Activated naive CD4-positive, alpha-beta T cell (primary cell): ENCODE measurements at places on chromosomes 2 and 18.

DNA sequence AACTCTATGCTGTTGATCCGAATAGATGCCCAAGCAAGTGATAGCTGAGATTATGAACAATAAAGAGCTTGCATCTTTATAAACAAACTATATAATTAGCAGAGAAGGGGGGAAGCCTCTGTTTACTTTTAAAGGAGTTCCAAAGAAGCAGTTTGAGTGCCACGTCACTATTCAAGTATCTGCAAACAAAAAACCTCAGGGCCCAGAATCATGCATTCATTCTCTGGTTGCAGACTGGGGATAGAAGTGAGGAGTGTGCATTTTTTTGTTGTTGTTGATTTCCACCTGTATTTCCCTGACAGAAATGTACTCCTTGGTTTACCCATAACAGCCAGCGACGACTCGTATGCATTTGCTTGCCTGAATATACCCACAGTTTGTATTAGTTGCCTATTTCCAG is 264.3 kb downstream of the PTGR3 start:
- DNase-seq = no peak

- DNase-seq = no peak
Observed at GRCh38 chr2:104250635-104251034, 603.3 kb upstream of the POU3F3 start.

- DNase-seq = no peak
Observed at GRCh38 chr2:215189393-215189792, 51.0 kb upstream of the ABCA12 start.

DNA sequence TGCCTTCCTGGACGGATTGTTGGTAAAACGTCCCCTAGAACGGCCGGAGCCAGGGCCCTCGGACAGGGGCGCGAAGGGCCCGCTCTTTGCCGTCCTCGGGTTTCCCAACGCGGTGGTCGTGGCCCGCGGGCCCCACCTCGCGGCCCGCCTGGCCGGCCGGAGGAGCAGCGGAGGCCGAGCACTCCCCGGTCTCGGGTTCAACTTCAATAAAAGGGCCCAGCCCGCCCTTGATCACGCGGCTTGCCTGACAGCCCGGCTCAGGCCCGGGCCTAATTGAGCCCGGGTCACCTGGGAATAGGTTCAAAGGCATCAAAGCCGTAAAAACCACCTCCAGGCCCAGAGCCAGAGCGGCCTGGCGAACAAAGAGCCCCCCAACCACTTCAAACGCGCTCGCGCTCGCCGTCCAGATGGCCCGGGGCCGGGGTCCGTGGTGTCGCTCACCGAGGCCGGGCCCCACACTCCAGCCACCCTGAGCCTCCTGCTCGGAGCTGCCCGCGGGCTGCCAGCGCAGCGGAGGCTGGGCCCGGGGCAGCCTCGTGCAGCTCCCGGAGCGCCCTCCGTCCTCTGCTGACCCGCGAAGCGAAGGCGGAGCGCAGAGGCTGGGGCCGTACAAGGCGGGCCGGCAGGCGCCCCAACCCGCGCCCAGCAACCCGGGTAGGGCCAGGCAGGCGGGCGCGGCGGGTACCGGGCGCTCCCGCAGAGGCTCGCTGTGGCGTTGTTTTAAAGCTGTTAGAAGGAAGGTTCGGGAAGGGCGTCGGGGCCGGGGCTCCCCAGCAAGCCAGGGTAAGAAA is 1.1 kb upstream of the TWIST2 start:
- DNase-seq = no peak

GRCh38 chr2:9445089-9445488 is 21.6 kb downstream of the CPSF3 start:
- DNase-seq = no peak

DNA sequence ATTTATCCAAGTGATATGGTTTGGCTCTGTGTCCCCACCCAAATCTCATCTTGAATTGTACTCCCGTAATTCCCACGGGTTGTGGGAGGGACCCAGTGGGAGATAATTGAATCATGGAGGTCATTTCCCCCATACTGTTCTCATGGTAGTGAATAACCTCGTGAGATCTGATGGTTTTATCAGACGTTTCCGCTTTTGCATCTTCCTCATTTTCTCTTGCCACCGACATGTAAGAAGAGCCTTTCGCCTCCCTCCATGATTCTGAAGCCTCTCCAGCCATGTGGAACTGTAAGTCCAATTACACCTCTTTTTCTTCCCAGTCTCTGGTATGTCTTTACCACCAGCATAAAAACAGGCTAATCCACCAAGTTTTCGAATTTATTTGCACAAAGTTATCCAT is 20.3 kb upstream of the CHST10 start:
- DNase-seq = no peak

GRCh38 chr2:18110222-18110621 is 231.8 kb downstream of the KCNS3 start:
- DNase-seq = no peak
